ENCODE measurements at places on chromosomes 3 and 15.
A peak's percentile ranks its signal among the peaks of the same experiment; 100 is the strongest.

DNA sequence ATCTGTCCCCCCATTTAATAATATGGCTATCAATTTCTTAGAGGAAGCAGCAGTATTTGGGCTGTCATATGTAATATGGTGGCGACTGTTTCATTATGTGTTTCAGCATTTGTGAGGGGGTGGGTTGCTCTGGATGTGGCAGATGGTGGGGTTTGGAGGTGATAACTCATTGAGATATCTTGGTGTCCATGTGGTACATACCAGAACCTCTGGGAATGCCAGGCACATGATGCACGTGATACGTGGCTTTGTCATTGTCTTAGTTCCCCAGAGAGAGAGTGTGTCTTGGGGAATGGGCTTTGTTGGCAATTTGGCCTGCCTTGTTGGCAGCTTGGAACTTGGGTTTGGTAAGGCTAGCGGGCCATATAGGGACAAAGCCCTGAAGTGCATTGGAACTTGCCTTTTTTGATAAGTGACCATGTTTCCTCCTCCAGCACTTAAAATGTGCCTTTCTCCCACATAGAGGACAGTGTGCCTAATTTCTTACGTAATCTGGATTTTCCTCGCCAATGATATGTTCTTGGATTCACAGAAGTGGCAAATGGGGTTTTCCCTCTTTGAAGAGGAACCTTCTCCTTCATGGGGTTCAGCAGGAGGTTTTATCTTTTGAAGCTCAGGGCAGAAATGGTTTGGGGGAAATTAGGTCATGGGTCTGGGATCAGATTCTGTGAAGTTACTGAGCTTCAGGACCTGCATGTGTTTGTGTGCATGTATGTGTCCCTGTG is 79.5 kb downstream of the DNASE1L3 start:
- no peak overlapping the region for H3K4me3 ChIP-seq
- no peak overlapping the region for H3K27ac ChIP-seq
- H3K4me1 ChIP-seq: no peaks in the 10 kb centered on the region
- no peak for DNase-seq
- peaks cover 79% of the 10 kb centered on the region for H3K36me3 ChIP-seq

GRCh38 chr3:175150812-175151401 is 291.8 kb downstream of the NAALADL2 start:
- H3K4me1 ChIP-seq: no peaks in the 10 kb centered on the region
- no peak overlapping the region for H3K4me3 ChIP-seq
- no peaks in the 10 kb centered on the region for H3K36me3 ChIP-seq
- H3K27ac ChIP-seq: no peak overlapping the region
- no peak for DNase-seq

DNA sequence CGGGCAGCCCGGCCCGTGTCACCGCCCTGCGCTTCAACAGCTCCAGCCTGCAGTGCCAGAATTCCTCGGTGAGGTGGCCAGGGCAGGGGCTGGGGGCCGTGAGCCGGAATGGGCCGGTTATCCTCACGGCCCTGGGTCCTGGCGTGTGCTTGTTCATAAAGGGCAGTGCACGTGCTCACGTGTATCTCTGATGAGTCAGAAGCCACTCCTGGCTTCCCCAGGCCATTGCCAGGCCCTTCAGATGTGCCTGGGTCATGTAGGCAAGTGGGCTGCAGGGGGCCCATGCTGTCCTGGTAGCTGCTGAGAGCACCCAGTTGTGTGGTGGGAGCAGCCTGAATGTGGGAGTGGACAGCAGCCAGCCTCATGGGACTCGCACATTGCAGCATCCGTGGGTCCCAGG is 29.2 kb downstream of the PLXNA1 start:
- no peaks in the 10 kb centered on the region for H3K27me3 ChIP-seq
- H3K4me3 ChIP-seq: no peak overlapping the region
- peak overlapping the region; percentile 58 for H3K27ac ChIP-seq
- peaks cover 14% of the 10 kb centered on the region for H3K36me3 ChIP-seq
- H3K4me1 ChIP-seq: no peaks in the 10 kb centered on the region
- no peak for DNase-seq

DNA sequence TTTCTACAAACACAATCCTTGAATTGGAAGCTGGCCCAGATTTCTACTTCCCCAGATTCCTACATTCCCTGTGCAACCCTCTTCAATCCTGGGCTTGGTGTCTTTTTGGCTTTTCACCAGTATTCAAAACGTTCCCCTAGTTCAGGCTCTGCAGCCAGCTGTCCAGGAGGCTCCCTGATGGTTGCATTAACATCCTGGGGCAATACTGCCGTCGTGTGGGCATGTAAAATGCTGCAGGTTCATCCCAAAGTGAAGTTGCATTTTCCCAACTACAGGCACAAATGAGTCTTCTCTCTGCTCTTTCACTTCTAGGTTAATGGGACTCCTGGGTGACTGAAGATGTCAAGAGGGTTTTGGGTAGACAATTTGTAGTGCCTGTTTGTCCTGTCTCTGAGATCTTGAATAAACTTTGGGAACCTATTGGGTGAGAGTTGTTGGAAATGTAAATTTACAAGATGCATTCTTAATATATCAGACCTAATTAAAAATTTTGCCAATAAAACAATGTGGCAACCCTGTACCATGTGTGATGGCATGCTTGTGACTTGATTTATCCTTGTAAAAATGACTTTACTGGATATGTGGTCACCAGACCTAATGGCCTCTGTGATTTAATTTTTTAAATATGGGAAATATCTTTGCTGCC is 28.6 kb downstream of the SOX14 start:
- no peaks in the 10 kb centered on the region for H3K4me1 ChIP-seq
- H3K27me3 ChIP-seq: no peaks in the 10 kb centered on the region
- DNase-seq: no peak
- no peaks in the 10 kb centered on the region for H3K36me3 ChIP-seq
- no peak overlapping the region for H3K4me3 ChIP-seq

GRCh38 chr3:17643691-17644090 is 98.7 kb downstream of the TBC1D5 start:
- no peaks in the 10 kb centered on the region for H3K36me3 ChIP-seq
- no peak overlapping the region for H3K4me3 ChIP-seq
- no peak for DNase-seq
- peaks cover 14% of the 10 kb centered on the region for H3K4me1 ChIP-seq
- H3K27me3 ChIP-seq: no peaks in the 10 kb centered on the region
- no peak overlapping the region for H3K27ac ChIP-seq

- H3K4me3 ChIP-seq: no peak overlapping the region
- no peaks in the 10 kb centered on the region for H3K4me1 ChIP-seq
- no peak overlapping the region for H3K27ac ChIP-seq
Measured at GRCh38 chr15:40918799-40919392, 10.2 kb upstream of the DLL4 start.

- no peak overlapping the region for H3K4me3 ChIP-seq
- DNase-seq: no peak
- no peaks in the 10 kb centered on the region for H3K27me3 ChIP-seq
- no peaks in the 10 kb centered on the region for H3K4me1 ChIP-seq
Measured at GRCh38 chr3:53545310-53545995, 51.0 kb downstream of the CACNA1D start.

- DNase-seq: no peak
- H3K27me3 ChIP-seq: no peaks in the 10 kb centered on the region
- no peak overlapping the region for H3K27ac ChIP-seq
- peaks cover 77% of the 10 kb centered on the region for H3K36me3 ChIP-seq
Measured at GRCh38 chr3:9837701-9838582, 5.9 kb downstream of the RPUSD3 start.

All from tibial artery (tissue), 4 donors.